ENCODE measurements at places on chromosomes 2 and 18.

- no peak for ATAC-seq
These were observed 16.9 kb downstream of the LCT start for GRCh38 chr2:135820003-135820618.

- ATAC-seq, result 0 out of 3 replicates have a peak, but pooled peaks have one; percentile 27
These were observed 57.1 kb downstream of the ADCYAP1 start for GRCh38 chr18:961644-962355.

DNA sequence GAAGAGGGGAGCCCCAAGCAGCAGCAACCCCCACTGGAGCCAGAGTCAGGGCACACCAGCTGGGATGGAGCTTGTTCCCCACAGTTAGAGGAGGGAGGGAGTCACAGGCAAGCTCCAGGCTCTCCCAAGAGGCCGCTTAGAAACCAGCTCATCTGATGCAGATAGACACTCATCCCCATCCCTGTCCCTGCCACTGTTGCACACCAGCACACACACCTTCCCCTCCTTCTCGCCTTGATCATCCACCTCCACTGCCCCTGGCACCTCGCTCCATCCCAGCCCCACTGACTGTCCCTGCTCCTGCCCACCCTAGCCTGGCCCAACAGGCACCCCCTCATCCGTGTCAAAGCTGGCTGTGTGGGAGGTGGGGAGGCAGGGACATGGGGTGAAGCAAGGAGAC, 1.5 kb upstream of the RUFY4 start:
- ATAC-seq, result no peak

DNA sequence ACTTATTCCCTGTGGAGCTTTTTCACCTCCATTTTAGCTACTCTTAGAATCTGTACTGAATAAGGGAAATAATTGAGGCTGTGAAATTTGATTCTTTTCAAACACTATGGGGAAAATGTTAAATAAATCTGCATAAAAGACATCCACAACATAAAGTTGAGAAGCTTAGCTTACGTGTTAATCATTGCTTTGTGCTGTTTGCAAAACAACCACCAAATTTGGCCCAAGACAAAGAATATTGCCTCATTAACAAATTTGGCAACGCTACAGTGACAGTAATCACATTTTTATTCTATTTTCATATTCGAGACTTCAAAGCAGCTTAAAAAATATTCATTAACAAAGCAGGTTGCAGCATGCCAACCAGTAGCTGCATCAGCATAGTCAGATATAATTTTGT, 437.6 kb downstream of the DPP10 start:
- ATAC-seq, result no peak

DNA sequence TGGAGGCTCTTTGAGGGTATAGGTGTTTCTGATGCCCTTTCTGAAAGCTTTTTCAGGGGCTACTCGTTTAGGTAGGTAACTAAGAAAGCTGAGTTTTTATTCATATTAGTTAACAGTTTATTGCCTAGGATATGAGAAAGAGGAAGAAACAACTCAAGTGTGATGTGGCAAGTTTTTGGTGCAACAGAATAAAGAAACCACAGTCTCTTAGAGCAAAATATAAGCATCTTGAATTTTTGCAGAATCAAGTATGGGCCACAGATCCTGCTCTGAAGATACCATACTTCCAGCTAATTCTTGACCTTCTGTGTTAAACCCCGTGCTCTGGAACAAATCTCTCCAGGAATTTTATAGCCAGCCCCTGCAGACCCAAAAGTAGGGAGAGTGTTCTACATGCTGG, 147.7 kb upstream of the SLC1A4 start:
- ATAC-seq, result no peak

GRCh38 chr2:119941388-119941787, 71.5 kb upstream of the EPB41L5 start:
- no peak for ATAC-seq

DNA sequence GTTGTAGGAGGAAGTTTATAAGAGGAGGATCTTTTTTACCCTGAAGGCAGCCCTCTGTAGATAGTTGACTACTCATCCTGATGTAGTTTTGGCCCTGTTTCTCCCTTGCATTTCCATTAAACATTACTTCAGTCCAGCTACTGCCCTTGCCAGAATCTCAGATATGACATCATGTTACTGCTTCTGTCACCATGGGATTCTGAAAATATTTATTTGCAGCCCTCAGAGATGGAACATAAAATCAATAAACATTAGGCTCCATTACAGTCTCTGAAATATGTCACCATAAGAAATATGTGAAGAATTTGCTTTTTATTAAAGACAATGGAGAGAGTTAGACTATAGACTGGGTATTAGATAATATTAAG, 68.7 kb upstream of the STK39 start:
- no peak for ATAC-seq

DNA sequence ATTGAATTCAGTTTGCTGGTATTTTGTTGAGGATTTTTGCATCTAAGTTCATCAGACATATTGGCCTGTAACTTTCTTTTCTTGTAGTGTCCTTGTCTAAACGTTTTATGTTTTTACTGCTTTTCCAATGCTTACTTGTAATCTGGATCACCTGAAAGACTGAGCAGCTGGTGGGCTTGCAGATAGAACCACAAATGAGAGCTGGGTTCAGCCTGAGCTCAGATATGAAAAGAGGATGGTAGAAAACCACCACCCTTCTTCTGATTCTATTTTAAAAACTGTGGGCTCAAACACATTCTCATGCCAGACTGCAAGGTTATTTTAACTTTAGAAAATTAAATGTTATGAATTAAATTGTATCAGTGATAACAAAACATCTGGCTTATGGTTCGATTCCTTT, 70.8 kb downstream of the DDX18 start:
- no peak for ATAC-seq

DNA sequence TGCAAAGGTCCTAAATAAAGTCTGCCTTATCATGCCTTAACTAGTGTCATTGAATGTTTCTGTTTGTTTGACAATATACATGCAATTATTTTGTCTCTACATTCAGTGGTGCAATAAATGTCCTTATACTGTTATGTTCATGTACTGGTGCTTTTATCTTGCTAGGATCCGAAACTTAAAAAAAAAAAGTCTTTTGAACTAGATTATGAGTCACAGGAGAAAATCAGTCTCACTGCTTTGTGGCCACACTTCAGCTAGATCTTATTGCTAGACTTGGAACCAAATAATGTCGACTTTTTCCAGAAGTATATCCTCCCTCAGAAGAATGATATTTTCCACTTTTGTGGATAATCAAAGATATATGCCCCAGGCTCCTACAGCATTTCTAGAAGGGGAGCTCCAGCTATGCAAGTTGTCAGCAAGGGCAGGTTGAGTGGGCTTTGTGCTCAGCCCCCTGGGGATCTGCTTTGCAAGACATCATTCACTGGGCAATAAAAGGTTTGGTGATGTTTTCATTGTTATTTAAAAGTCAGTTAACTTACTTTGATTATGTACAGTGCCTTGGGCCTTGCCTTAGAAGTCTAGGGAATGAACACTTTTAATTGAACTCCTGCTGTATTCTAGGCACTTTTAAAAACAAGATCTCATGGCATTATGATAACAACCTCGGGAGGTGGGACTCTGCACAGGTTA, 157.1 kb upstream of the LRRTM1 start:
- no peak for ATAC-seq

GRCh38 chr2:194603429-194603828, 1053.6 kb upstream of the SLC39A10 start:
- no peak for ATAC-seq

DNA sequence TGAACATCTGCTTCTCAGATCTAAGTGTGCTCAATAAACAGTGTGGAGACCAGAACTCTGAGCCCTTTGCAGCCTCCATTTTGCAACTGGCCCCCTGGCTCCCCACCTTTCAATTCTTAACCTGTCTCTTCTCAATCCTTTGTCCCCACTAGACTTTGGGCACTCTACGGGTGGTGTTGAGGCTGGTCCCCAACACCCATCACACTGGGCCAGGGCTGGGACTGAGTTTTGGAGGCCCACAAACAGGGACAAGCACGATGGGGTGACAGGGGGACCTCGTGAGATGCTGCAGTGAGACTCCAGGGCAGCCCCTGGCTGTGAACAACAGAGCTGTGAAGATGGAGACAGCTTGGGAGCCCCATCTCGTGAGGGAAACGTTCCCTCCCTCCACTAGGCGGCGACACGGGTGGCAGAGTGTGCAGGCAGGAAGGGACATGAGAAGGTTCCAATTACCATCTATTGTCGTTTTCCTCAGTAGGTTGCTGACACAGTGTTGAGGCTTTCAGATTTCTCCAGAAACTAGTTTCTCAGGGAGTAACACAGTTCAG, 1.2 kb downstream of the ANKMY1 start:
- ATAC-seq, result no peak

GRCh38 chr2:193774166-193774565, 1579.4 kb upstream of the TMEFF2 start:
- no peak for ATAC-seq

DNA sequence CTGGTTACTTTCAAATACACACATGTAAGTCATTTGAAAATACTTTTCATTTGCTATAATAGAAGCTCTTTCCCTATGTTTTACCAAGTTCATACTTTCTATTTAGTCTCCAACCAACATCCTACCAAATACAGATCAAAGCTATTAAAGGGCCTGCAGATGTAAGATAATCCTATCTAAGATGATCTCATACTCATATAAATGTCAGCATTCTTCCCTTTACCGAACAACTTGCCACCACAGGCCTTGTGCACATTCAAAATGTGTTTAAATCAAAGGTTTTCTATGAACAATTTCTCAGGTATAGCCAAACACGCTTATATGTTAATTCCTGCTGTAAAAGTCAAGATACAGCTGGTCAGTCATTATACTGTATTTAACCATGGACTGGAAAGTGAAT, 23.3 kb downstream of the KCTD18 start:
- peak; percentile 73 for ATAC-seq

- ATAC-seq, result peak; percentile 47
These were observed 129.2 kb downstream of the IKZF2 start for GRCh38 chr2:213021971-213022899.

GRCh38 chr2:66693076-66693965, 258.4 kb downstream of the MEIS1 start:
- no peak for ATAC-seq

DNA sequence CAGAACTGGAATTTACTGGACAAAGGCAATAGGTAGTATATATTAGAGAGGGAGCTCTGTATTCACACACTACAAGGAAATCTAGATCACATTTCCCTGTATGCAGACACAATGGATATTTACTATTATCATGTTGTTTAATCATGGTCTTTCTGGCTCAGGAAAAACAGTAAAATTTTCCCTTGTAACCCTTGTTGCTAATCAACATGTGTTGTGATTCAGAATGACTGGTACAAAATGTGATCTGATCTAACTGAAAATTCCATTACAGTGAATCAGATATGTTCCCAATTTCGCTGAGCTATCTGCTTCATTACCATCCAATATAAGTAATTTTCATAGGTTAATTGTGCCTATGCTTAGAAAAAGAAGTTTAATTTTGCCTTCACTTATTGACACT, 1109.7 kb downstream of the LRP1B start:
- peak; percentile 90 for ATAC-seq

- peak; percentile 25 for ATAC-seq
These were observed 36.5 kb downstream of the WDR75 start for GRCh38 chr2:189477756-189478155.

DNA sequence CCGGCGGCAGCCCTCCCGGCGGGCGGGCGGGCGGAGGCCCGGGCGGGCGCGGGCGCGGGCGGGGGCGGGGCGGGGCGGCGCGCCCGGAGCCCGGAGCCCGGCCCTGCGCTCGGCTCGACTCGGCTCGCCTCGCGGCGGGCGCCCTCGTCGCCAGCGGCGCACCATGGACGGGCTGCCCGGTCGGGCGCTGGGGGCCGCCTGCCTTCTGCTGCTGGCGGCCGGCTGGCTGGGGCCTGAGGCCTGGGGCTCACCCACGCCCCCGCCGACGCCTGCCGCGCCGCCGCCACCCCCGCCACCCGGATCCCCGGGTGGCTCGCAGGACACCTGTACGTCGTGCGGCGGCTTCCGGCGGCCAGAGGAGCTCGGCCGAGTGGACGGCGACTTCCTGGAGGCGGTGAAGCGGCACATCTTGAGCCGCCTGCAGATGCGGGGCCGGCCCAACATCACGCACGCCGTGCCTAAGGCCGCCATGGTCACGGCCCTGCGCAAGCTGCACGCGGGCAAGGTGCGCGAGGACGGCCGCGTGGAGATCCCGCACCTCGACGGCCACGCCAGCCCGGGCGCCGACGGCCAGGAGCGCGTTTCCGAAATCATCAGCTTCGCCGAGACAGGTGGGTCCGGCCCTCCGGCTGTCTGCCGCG, at the start of gene INHBB:
Gene INHBB (plus strand): TSS at position 111 of the 641 bp plus-strand sequence. CDS start 53 bp downstream, at position 164.
- no peak for ATAC-seq

DNA sequence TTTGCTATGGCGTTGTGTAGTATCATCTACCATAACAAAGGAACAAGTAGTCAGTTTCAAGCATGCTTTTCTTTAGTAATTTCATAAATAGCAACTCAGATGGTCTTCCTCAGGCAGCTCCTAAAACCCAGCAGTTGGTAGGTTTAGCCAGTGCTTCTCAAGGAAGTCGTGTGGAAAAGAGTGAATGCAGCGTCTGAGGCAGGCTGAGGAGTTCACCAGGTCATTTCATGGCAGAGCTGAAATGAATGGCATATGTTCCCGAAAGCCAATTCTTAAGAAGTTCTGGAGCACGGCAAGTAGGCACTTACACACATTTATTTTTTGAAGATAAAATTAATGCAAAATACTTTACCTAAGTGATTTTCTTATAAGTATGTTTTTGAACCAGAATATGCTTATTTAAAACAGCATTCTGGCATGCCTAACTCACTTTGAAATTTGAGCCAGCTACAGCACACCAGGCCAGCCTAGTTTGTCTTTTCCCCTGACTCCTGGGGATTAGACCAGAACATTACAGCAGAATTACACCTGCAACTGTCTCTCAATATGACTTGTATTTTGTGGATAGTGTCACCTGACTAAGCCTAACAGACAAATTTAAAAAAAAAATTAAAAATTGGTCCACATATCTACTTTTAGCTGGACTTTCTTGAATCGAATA, 62.2 kb downstream of the OSBPL6 start:
- ATAC-seq, result peak; percentile 60

- no peak for ATAC-seq
These were observed 76.0 kb upstream of the SMAD7 start for GRCh38 chr18:49026501-49027373.

- ATAC-seq, result no peak
These were observed 69.2 kb downstream of the KCNF1 start for GRCh38 chr2:10980886-10981425.

DNA sequence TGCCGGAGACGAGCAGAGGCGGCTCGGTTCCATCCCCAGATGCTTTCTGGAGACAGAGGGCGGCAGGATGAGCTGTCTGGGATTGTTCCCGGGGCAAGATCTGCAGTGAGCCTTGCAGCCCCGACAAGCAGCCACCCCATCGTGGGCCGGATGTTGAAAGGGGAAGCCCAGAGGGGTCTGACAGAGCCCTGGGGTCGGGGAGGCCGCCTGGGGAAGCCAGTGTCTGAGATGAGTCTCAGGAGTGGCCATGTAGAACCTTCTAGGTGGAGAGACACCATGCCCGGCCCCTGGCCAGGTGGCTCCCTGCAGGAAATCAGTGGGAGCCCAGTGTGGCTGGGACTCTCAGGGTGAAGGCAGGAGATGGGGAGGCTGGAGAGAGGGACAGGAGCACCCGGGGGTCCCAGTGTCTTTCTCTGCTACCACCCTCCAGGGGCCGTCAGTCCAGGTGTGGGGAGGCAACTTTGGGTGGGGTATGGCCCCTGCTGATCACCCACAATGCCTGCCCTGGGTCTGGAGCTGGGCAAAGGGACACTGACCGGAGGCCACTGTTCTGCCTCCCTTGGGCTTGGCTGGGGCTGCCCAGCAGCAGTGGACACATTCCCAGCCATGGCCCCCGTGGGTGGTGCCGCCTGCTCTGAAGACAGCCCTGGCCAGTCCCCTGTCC, 128.3 kb upstream of the HS6ST1 start:
- ATAC-seq, result no peak

- ATAC-seq, result no peak
These were observed 267.7 kb upstream of the SIX2 start for GRCh38 chr2:45276914-45277313.

GRCh38 chr2:19876751-19877150, 25.0 kb downstream of the TTC32 start:
- ATAC-seq, result no peak

Data from SK-N-SH treated with all-trans-retinoic acid at 6 μM for 48 hours (cell line).